H4 (cell line): ENCODE measurements at places on chromosomes 13 and 19. TPM values are rescaled to one million over a fixed set of nuclear protein-coding genes. Genes with fewer than 3 reads are reported as not detected.

The TMEM91 gene
- 0.08 and 0.97 TPM in 2 replicates for total RNA-seq

The LENG1 gene
- 15.6 and 18.4 TPM in 2 replicates for total RNA-seq

The MBD3L3 gene
- not detected in 2 replicates for total RNA-seq

The ZNF677 gene
- not detected in 2 replicates for total RNA-seq

The SYNE4 gene
- 0.60 and 0.94 TPM in 2 replicates for total RNA-seq

The PCDH8 gene
- total RNA-seq: not detected in 2 replicates

The ZNF534 gene
- total RNA-seq: not detected in 2 replicates

DNA sequence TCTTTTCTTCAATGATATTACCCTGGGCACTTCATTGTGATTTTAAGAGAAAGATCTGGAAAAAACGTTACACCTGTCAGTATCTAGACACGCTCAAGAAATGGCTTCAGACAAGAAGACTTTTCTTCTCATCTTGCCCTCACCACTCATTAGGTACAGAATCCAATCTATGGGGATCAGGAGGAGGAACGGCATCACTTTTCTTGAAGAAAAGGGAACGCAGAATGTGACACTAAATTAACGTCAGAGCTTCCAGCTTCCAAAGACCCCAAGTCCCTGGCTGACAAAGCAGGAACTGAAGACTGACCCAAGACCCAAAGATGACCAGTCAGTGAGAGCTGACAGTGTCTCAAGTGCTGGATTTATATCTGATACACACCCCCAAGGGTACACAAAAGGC lies 48.2 kb downstream of the BRD4 start:
- no peak for DNase-seq

DNA sequence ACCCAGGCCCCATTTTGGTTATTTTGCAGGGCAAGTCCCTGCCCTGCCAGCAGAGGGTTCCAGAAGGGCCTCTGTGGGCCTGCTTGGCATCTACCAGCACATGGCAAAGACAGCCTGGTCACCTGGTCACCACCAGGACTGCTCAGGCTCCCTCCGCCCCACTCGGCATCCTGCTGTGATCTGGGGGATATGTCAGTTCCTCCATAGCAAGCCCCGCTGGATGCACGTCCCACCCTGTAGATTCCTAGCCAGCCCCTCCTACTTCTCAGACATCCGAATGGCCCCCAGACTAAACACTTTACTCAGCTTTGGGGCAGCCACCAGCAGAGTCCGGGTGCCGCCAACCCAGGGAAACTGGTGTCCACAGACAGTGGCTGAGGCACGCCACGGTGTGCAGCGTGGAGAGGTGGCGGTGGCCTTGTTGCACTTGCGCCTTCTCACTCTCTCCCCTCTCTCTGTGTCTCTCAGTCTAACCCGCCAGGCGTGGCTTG lies 31.8 kb upstream of the USE1 start:
- no peak for DNase-seq

GRCh38 chr19:49469828-49470614 lies 4.0 kb upstream of the FLT3LG start:
- no peak for DNase-seq

GRCh38 chr19:1167687-1168571 lies 6.1 kb downstream of the SBNO2 start:
- no peak for DNase-seq

DNA sequence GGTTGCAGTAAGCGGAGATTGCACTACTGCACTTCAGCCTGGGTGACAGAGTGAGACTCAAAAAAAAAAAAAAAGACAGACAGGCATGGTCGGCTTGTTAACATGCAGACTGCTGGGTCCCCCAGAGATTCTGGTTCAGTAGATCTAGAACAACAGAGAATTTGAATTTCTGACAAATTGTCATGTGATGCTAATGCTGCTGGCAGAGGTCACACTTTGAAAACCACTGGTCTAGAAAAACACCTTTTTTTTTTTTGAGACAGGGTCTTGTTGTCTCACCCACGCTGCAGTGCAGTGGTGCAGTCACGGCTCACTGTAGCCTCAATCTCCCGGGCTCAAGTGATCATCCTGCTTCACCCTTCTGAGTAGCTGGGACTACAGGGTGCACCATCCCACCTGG lies 7.7 kb upstream of the LRFN3 start:
- DNase-seq: no peak

GRCh38 chr13:112723771-112724170 lies 33.9 kb downstream of the ATP11A start:
- DNase-seq: no peak

DNA sequence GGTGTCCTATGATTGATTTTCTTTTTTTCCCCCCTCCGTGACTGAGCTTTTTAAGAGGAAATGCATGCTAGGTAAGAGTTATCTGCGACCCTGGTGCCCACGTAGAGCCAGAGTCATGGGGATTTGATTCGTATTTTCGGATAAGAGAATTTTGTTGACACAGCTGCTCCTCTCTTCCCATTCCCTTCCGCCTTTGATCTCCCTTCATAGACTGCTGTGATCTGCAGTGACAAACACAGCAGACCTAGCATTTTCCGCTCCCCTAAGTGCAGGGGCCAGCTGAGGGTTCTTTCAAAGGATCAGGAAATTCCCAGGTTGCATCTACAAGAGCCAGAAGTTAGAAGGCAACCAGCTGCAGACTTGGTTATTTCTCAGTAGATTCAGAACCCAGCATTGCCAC lies 70.5 kb downstream of the ZNF568 start:
- no peak for DNase-seq

GRCh38 chr19:14138576-14139265 lies 2.3 kb upstream of the ASF1B start:
- no peak for DNase-seq

- DNase-seq: no peak
These were observed 534.9 kb upstream of the KLF12 start for GRCh38 chr13:74669149-74669548.

DNA sequence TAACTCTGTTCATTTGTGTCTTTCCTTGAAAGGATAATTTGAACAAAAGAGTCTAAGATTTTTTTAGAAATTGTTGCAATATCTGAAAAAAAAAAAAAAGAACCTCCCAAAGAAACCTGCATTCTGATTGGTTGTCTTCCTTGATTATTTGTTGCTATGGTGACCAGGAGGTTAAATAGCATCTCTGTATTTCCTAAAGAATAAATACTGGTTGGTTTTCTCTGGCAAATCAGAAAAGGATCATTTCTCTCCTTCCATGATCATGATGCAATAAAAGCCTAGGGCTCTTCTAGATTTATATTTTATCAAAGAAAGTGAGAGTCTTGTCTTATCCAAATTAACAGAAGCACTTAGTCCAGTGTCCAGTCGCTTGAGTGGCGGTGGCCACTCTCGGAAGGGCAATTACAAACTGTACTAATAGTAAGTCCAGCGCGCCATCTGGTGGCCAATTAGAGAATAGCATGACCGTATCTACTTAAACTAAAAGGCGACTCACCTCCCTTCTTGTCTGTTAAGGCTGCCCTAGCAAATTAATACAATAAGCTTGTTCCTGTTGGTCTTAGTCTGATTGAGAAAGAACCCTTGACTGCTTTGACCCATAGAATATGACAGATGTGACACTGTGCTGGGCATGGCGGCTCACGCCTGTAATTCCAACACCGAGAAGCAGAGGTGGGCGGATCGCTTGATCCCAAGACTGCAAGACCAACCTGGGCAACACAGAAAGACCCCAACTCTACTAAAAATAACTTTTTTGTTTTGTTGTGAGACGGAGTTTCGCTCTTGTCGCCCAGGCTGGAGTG lies 47.0 kb upstream of the PNMA8B start:
- peak; percentile 84 for DNase-seq

DNA sequence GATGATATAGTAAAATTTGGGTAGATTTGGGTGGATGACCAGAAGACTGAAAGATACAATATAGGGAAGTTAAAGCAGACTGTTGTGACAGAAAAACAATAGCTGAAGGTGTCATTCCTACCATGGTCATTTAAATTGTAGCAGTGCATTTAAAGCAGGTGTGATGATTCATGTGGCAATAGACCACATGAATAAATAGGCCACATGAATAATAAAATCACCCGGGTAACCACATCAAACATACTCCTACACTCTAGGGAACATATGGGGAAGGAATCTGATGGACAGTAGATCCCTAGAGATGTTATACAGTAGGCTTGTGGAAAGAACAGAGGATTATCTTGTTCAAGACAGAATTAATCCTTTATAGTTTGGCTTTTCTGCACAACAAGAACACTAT lies 392.6 kb downstream of the SLITRK5 start:
- DNase-seq: no peak

- DNase-seq: no peak
These were observed 555.2 kb upstream of the MIR17HG start for GRCh38 chr13:90792335-90792734.

GRCh38 chr13:45690636-45691035 lies 11.5 kb upstream of the CBY2 start:
- no peak for DNase-seq

- DNase-seq: peak; percentile 71
These were observed 34.9 kb upstream of the TPM4 start for GRCh38 chr19:16041299-16041990.

DNA sequence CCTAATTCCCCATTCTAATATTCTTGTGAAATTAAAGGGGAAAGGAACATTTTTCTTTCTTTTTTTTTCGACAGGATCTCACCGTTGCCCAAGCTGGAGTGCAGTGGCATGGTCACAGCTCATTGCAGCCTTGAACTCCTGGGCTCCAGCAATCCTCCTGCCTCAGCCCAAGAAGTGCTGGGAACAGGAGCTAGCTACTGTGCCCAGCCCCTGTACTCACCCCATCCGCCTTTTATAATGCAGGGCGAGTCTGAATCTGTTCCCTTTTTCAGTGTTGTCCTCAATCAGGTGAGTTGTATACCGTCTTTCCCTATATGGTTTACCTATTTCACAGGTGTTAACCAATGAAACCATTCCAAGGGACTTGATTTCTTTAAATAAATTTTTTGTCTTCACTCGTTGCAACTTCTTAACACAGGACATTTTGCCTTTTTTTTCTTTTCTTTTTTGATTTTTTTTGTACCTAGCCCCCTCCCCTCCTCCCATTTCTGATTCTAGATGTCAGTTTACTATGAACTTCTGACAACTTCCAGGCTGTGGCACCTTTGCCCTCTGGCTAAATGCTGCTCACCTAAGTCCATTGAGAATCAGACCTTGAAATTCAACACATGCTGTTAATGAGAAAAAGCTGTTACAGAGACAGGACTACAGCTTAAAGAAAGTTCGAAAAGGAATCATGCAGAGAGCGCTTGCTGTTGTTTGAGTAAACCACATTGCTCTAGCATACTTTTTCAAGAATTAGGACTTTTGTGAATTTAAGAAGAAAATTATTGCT lies 562.1 kb upstream of the KLF12 start:
- DNase-seq: no peak

GRCh38 chr13:65597839-65598818 lies 1632.0 kb downstream of the PCDH9 start:
- DNase-seq: peak; percentile 13

DNA sequence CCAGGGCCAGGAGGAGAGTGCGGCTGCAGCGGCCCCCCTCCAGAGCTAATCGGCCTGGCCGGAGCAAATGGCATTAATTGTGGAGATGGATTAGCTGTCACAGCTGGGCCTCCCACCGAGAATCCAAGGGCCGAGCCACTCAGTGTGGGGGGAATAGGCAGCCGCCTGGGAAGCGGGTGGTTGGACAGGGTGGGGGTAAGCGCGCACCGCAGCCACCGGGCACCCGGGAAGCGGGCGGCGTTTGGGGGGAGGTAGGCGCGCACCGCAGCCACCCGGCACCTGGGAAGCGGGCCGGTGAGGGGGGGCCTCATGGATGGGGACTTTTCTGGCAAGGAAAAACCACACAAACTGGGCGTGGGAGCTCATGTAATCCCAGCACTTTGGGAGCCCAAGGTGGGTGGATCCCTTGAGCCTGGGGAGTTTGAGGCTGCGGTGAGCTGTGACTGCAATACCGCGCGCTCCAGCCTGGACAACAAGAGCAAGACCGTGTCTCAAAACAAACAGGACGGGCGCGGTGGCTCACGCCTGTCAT lies 9.7 kb downstream of the R3HDM4 start:
- DNase-seq: peak; percentile 40

- DNase-seq: no peak
These were observed 714 bp downstream of the CCDC106 start for GRCh38 chr19:55648585-55649267.

- no peak for DNase-seq
These were observed 19.3 kb upstream of the TINCR start for GRCh38 chr19:5587071-5587455.

DNA sequence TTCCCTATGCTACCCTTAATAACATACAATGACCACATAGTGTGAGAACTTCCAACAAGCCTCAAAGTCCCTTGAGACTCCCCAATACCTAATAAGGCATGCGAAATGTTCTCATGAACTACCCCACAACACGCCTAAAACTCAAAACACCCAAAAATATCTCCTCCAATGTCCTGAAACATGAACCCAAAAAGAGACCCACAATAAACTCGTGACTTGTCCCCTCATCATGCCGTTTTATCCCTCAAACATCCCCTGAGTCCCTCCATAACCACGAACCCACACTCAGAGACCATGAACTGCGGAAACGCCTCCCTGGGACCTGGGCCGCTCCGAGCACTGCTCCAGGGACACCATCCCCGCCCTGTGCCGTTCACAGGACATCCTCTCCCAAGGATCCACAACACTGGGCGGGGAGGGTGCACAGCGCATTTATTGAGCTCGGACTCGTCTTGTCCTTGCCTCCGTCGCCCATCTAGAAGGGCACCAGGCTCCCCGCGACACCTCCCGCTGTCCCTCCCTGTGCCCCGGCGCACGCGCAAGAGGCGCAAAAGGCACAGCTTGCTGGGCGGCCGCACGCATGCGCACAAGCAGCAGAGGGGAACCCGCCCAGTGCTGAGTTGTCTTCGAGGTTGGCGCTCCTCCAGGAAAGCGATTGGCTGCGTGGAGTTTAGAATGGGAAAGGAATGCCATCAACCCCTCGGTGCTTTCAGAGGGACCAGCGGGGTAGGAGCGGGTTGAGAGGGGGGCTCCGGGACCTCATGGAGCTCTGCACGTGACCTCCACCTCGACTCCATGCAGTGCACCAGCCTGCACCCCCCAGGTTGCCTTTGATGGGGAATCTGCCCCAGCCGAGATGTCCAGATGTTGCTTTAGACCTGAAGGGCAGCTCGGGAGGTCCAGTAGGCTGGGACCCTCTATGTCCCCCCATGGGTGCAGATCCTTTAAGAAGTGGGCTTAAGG lies 8.8 kb downstream of the FXYD3 start:
- DNase-seq: peak; percentile 98
